Vagina (tissue), 2 donors: ENCODE measurements at places on chromosomes 2 and 18. TPM values are rescaled to one million over a fixed set of nuclear protein-coding genes. Genes with fewer than 3 reads are reported as not detected.

- no peaks in the 10 kb centered on the region for H3K36me3 ChIP-seq
- H3K27me3 ChIP-seq: no peaks in the 10 kb centered on the region
- H3K27ac ChIP-seq: no peak overlapping the region
- no peak overlapping the region for H3K4me3 ChIP-seq
- no peaks in the 10 kb centered on the region for H3K4me1 ChIP-seq
Measured at GRCh38 chr2:5089409-5089808, 602.8 kb upstream of the SOX11 start.

DNA sequence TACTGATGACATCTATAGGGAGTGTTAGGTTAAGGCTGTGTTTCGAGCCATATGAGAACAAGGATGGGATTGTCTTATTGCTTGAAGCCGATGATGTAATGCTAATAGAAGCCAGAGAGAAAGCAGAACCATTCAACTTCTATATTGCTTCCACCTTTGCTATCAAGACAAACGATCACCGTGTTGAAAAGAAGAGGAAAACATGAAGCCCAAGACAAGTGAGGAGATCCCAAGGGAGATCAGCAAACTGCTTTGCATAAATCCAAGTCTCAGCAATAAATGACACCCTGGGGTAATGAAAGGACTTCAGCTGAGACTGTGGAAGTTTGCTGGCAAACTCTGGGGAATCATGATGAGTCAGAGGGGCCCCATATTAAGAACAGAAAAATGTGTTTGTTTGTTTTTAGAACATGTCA is 206.2 kb downstream of the NCKAP5 start:
- no peaks in the 10 kb centered on the region for H3K27me3 ChIP-seq
- no peak overlapping the region for H3K4me3 ChIP-seq

DNA sequence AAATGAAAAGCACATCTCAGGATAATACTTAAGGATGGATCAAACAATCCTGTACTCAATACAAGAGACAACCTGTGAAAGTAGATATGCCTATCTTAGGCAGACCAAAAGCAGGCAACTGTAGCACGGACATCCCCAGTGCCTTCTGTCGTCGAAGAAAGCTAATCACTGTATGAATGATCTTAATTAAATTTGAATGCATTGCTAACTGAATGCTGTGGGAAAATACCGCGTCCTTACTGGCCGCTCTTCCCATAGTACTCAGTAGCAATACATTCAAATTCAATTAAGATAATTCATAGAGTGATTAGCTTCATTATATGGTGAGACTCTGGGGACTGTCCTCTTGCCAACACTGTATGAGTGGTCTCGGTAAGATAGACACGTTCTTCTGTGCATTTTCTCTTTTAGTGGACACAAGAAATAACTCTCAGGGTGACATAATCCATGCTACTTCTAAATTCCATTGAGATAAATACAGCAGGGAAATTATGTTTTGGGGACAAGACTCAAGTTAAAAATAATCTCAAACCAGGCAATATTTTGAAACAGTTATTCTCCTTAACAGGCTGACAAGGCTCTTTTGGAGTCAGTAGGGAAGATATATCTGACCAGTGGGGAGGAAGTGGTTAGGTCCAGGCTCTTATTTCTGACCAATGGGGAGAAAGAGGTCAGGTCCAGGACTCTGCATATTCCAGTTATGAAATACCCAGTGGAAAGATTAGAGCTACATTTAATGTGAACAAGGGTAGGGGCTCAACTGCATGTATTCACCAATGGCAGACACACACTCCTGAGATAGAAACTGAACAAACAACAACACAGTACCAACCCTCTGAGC is 97.3 kb downstream of the DOCK10 start:
- no peaks in the 10 kb centered on the region for H3K36me3 ChIP-seq
- no peaks in the 10 kb centered on the region for H3K27me3 ChIP-seq
- no peak for DNase-seq
- H3K4me3 ChIP-seq: no peak overlapping the region
- peaks cover 36% of the 10 kb centered on the region for H3K4me1 ChIP-seq

DNA sequence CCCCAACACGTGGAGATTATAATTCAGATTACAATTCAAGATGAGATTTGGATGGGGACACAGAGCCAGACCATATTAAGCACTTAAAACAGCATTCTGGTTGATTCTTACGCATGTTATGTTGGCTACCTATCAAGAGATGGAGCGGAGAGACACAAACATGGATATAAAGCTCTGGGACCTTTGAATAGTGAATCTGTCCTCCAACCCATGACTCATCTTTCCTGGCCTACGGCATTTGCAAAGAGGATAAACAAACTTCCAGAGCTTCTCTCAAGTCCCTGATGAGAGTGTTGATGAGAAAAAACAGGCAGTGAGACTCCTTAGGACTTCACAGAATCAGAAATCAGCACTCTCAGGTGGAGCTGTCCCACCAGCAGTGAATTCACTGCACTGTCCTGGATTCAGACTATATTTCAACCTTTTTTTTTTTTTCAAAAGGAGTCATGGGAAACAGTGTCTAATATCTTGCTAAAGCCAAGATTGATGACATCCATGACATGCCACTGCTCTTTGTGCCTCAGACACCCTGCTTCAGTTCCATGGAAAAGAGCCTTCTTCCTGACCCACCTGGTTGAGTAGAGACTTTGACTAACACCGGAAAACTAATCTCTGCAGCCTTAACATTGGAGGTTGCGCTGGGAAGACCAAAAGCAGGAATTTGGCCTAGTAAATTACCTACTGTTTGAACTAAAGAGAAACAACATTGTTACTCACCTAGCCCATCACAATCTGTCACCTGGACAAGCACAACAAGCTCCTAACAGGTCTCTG is 62.1 kb upstream of the NPAS2 start:
- DNase-seq: peak; percentile 83
- H3K4me1 ChIP-seq: peaks cover 15% of the 10 kb centered on the region
- H3K4me3 ChIP-seq: no peak overlapping the region
- H3K27me3 ChIP-seq: no peaks in the 10 kb centered on the region
- no peak overlapping the region for H3K27ac ChIP-seq

- no peak overlapping the region for H3K27ac ChIP-seq
- no peaks in the 10 kb centered on the region for H3K36me3 ChIP-seq
- no peak overlapping the region for H3K4me3 ChIP-seq
- no peak for DNase-seq
Measured at GRCh38 chr18:3424280-3424890, 25.6 kb upstream of the TGIF1 start.

- no peaks in the 10 kb centered on the region for H3K27me3 ChIP-seq
- no peak overlapping the region for H3K27ac ChIP-seq
- H3K4me3 ChIP-seq: no peak overlapping the region
- no peak for DNase-seq
Measured at GRCh38 chr18:45059695-45060094, 379.0 kb downstream of the SETBP1 start.

Gene SERPINB12
- total RNA-seq: 20.1 TPM

Gene UGT1A5
- 1.2 TPM for total RNA-seq

DNA sequence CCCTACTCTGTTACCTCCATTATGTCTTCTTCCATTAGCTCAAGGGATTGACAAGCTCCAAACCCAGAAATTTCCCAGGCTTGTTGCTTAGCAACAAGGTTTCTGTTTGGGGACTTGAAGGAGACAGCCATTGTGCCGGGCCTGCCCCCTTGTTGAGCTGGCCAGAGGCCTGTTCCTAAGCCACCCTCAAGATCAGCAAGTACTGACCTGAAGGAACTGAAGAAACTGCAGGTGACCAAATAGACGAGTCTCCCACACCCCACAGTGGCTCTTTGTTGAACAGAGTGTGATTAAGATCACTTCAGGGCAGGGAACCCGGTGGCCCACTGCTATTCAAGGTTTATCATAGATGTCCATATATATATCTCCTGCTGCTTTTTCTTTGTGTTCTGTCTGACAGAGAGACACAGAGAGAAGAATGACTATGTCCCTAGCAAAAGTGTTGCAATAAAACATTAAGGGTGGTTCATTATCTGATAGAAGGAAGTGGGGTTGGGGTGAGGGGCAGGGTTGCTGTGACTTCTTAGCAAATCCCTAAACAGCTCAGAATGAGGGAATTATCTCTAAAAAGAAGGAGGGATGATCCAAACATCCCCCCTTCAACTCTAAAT is 69.2 kb downstream of the RNF144A start:
- no peaks in the 10 kb centered on the region for H3K27me3 ChIP-seq
- peaks cover 22% of the 10 kb centered on the region for H3K4me1 ChIP-seq
- no peaks in the 10 kb centered on the region for H3K36me3 ChIP-seq

Gene POMC
- total RNA-seq: 2.5 TPM

GRCh38 chr2:224395620-224396390 is 6.1 kb downstream of the FAM124B start:
- no peaks in the 10 kb centered on the region for H3K4me1 ChIP-seq
- no peaks in the 10 kb centered on the region for H3K36me3 ChIP-seq
- no peaks in the 10 kb centered on the region for H3K27me3 ChIP-seq

DNA sequence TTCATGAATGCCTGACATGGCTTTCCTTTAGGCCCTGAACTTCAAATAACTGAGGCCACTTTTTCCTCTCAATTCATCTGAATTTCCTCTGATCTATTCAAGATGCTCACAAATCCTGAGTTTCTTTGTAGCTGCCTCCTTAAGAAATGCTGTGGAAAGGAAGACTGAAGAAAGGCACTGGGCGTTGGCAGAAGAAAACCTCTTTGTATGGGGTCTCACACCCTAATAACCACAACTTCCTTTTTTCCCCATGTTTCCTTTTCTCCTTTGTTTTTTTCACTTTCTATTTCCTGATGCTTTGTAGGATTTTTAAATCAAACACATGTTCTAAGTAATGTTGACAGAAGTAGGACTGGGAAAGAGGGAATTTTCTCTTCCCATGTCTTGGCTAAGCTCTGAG is 447.4 kb downstream of the CMPK2 start:
- no peaks in the 10 kb centered on the region for H3K36me3 ChIP-seq
- no peak overlapping the region for H3K27ac ChIP-seq
- no peak for DNase-seq
- no peak overlapping the region for H3K4me3 ChIP-seq

Gene PLB1
- total RNA-seq: 2.5 TPM

Gene LRRC30
- not detected for total RNA-seq

Gene CPLX4
- total RNA-seq: not detected

Gene ASPRV1
- total RNA-seq: 0.49 TPM

DNA sequence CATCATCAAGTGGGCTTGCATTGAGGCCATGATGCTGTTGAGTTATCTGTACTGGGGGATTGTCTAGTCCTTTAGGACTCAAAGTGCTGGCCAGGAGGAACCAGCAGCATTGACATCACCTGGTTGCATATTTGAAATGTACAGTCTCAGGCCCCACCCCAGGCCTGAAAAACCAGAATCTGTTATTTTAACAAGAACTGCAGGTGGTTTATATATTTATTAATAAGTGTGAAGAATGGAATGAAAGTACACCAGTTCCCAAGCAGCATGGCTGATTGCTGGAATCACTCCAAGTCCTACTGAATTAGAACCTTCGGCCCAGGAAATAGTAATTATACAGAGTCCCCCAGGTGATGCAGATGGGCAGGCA is 2.8 kb downstream of the IL1F10 start:
- peaks cover 5% of the 10 kb centered on the region for H3K4me1 ChIP-seq
- no peak overlapping the region for H3K27ac ChIP-seq
- DNase-seq: no peak

- DNase-seq: no peak
- H3K27ac ChIP-seq: no peak overlapping the region
- H3K27me3 ChIP-seq: no peaks in the 10 kb centered on the region
- no peaks in the 10 kb centered on the region for H3K4me1 ChIP-seq
Measured at GRCh38 chr2:57987835-57988573, 58.6 kb upstream of the VRK2 start.

DNA sequence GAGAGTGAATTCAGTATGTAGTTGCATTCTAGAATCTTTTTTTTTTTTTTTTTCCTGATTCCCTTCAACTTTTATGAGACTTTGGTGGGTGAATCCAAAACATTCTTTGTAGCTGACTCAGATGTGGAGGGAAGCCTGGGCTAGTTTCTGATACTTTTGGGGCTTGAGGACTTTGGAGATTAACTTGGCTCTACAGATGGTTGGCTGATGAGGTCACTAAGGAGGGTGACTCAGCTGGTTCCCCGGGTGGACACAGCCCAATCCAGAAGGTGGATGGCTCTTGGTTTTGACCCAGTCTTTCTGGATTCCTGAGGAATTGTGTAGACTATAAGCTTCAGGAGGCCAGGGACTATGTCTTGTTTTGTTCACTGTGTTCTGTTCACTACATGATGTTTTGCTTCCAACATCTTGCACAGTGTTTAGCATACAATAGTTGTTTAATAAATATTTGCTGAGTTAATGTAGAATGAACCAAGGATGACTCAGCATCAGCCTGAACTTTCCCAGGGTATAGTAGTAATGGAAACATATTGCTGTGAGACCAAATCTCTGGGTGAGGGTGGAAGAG is 30.5 kb downstream of the LAMA3 start:
- DNase-seq: no peak
- H3K27me3 ChIP-seq: no peaks in the 10 kb centered on the region
- H3K4me1 ChIP-seq: peaks cover 55% of the 10 kb centered on the region
- H3K36me3 ChIP-seq: peaks cover 3% of the 10 kb centered on the region
- H3K4me3 ChIP-seq: no peak overlapping the region

Gene ABCG5
- total RNA-seq: not detected

- no peak overlapping the region for H3K4me3 ChIP-seq
- H3K27me3 ChIP-seq: no peaks in the 10 kb centered on the region
- H3K36me3 ChIP-seq: no peaks in the 10 kb centered on the region
- no peak for DNase-seq
- H3K4me1 ChIP-seq: no peaks in the 10 kb centered on the region
Measured at GRCh38 chr18:62637807-62638687, 77.3 kb upstream of the PHLPP1 start.

Gene SKA1
- 0.74 TPM for total RNA-seq

- no peaks in the 10 kb centered on the region for H3K27me3 ChIP-seq
- H3K4me3 ChIP-seq: no peak overlapping the region
- no peak for DNase-seq
- H3K36me3 ChIP-seq: no peaks in the 10 kb centered on the region
Measured at GRCh38 chr2:75406131-75406581, 154.6 kb downstream of the EVA1A start.
